ENCODE measurements at places on chromosomes 5 and 9.
A peak's percentile ranks its signal among the peaks of the same experiment; 100 is the strongest.

DNA sequence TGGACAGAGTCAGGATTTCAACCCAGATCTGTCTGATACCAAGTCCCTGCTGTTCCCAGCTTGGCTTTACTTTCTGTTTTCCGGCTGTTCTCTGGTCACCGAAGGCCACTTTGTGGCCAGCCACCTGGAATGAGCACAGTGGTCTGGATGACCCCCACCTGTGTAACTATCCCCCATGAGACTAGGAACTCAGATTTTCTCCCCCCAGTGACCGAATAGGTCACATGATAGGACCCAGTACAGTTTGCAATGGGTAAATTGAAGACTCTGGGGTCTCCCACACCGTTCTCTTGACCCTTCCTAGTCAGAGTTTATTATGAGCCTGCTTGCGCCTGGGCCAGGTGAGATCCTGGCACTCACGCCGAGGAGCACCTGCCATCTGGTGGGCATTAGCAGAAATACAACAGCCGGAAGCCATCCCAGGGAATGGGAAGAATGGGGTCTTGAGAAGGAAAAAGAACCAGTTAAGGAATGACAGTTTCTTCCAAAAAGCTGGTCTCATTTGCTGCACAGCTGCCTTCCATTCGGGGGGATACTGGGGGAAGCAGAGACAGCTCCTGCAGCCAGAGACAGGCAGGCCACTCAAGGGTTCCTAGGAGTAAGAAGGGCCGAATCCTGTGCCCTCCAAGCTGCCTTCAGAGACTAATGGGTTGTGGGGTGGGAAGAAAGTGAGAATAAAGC, 7.1 kb downstream of the PHYHD1 start:
- peak; percentile 79 for DNase-seq

DNA sequence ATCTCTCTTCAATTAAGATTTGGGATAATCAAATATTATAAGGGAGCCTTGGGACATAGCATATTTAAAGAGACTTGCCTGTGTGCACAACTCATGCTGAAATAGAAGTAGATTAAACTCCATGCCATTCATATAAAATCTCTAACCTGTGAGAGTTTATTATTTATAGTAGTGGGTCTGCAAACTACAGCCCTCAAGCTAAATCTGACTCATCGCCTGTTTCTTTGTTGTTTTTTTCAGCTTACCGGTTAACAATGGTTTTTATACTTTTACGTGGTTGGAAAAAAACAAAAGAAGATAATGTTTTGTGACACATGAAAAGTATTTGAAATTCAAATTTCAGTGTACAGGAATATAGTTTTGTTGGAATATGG, 61.9 kb upstream of the GHR start:
- no peak for DNase-seq

DNA sequence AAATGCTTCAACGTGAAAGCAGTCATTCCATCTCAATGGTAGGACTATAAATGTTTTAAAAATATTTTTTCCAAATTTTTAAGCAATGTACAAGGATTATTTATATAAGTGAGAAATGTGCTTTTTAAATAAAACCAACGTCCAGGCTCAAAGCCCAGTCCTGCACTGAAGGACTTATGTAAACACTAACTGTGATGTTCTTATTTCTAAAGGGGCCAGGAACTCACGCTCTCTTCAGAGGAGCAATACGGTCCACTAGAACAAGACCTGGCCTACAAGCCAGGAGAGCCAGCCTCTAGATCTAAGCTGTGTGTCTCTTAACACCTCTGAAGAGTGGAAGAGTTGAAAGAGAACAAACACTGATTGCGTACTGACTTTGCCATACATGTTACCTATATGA, 12.1 kb downstream of the TTLL11 start:
- no peak for DNase-seq

- DNase-seq: no peak
These were observed 35.3 kb downstream of the SNX24 start for GRCh38 chr5:122880749-122881148.

DNA sequence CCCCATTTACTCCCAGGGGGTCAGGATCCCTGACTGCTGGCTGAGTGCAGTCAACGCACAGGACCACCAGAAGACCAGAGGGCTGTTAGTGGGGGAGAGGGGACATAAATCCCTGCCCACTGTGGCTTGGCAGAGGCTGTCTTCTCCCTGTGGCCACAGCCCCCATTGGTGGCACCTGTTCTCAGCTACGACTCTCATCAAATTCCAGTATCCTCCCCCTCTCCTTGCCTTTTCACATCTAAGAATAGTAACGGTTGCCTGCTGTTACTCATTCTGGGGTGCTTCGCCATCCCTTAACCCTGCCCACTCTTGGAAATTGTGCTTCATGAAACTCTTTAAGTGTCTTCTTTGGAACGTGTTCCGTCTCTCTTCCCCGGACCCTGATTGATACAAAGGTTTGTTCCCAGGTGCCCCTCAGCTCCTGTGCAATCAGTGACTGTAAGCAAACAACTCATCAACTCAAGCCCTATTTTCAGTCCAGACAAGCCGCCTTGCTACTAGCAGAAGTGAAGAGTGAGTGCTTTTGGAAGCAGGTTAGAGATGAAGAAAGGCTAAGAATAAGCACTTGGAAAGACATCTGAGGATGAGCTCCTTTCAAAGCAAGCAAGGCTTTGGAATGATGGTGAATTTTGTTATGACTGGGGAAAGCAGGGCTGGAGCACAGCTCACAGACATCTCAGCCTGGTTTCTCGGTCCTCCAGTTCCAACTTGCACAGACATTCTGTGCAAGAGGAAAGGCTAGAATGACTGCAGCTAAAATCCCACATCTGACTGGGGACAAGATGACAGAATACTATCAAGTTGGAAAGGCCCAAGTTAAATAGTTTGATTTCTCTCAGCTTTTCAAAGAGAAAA, 22.9 kb upstream of the DENND1A start:
- DNase-seq: no peak

DNA sequence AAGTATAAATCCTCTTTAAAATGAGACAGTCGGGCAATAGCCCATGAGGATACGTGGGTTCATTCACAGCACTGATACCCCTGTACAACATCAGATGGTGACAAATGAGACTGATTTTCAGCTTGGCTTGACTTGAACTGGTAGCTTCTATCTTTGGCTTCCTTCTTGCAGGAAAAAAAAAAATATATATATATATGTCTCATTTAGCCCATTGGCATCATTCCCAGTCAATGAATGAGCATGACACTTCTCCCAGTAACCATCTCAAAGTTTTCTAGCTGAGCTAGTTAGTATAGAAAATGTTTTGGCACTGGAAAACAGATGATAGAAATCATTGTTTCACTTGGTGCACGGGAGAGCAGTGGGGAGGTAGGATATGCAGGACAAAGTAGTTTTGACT, 222.5 kb upstream of the TAS2R1 start:
- DNase-seq: no peak

GRCh38 chr5:62477801-62478200, 65.2 kb downstream of the IPO11 start:
- no peak for DNase-seq

DNA sequence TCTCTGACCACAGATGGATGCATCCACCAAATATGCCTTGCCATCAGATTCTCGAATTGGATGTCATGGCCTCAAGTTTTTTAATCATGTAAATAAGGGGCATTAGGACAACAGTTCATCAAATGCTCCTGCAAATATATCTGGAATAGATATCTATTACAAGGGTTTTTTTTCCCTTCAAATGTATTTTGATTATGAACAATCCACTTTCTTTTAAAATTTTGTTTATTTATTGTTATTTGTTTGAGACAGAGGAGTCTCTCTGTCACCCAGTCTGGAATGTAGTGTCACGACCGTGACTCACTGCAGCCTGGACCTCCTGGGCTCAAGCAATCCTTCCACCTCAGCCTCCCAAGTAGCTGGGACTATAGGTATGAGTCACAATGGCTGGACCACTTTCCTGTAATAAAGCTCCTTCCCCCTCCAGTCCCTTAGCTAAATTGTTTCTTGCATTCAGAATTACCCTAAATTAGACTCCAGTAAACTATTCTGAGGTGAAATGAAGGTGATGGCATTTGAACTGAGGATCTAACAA, 1412.1 kb downstream of the EFNA5 start:
- no peak for DNase-seq

- no peak for DNase-seq
These were observed 52.8 kb downstream of the SAXO1 start for GRCh38 chr9:18980189-18980588.

DNA sequence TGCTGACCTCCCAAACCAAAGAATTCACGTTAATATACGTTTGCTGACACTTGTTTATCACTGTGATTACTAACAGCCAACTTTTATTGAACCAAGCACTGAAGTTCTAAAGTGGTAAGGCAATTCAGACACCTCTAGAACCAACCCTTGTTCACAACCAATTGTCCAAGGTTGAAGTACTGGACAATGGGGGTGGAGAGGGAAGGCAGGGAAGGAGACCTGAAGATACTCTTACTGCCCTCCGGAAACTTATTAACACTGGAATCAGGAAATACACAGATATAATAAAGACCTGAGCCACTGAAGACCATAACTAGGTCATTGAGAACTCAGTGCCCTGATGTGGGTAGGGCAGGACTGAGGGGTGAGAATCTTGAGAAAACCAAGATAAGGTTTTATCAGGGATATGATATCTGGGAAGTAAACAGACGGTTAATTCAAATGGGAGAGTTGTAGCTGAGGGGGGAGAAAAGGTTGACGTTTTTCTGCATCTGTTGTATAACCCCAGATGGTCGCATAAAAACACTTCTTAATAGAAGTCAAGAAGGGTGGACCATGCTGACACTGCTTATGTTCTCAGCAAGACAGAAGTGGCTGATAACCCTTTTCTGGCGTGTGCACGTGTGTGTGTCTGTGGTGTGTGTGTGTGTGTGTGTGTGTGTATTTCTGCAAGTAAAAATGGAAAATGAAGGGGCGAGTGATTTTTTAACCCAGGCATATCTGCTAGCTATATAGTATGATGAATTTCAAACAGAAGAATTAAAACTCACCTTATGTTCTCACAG, 125.9 kb downstream of the LHFPL2 start:
- DNase-seq: no peak

GRCh38 chr9:88322906-88323566, 65.2 kb upstream of the SPIN1 start:
- no peak for DNase-seq

DNA sequence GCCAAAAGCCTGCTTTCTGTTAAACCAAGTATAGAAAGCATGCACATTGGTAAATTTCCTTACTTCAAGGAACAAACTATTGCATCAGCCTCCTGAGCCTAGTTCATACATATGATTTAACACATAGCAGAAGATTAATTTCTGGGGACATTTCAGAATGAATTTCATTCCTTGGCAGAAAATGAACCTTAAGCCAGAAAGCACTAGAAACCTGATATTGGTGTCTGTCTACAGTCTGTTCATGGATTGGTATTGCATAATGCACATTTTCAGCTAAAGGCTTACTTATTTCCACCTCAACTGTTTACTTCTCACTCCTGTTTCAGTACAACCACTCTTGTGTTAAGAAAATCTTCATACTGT, 1471.8 kb upstream of the NUDT12 start:
- DNase-seq: no peak

GRCh38 chr9:132824951-132825350, 53.1 kb downstream of the AK8 start:
- DNase-seq: no peak

DNA sequence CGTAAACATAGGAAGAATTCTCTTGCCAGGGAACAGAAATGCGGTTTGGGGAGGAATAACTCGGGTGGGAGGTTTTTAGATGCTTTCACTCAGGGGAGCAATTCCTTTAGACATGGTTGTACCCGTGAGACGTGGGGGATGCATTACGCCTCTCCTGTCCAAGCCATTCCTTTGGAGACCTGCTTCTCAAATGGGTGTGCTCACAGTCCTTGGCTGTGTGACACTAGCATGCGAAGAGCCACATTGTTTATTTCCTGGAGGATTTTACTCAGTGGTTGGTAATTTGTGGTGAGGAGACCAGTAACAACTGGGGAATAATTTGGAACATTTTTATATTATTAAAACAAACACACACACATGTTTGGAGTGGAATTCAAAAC, 18.5 kb downstream of the COL15A1 start:
- no peak for DNase-seq

GRCh38 chr5:56513141-56513540, 280.0 kb upstream of the ANKRD55 start:
- no peak for DNase-seq

DNA sequence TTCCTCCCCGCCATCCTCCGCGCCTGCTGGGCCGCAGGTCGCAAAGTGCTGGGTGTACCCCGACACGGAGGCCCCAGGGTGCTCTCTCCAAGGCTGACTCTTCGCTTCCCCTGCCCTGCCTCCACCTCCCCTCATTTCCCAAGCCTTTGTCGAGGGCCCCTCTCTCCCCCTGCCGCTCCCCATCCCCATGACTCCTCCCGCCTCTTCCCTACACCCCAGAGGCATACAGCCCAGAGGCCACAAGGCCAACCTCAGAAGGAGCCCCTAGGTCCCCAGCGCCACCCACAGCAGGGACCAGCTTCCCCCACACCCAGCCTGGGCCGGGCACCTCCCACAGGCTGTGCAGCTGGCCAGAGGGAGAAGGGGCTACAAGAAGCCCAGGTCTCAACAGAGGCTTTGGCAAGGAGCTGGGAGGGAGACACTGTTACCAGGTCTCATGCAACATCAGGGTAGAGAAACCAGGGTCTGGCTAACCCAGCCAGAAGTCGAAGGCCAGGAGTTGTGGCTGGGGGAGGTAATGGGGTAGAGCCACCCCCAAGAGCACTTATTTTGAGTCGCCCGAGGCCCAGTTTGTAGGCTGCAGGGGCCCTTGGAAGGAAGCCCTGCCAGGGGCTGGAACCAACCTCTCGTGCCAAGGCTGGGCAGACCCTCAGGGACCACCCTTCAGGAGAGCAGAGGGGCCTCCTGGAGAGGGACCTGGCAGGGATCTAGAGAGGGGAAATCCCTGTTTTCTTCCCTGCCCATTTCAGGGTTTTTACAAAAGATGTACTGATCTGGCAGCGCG, 24.5 kb upstream of the SARDH start:
- DNase-seq: no peak

DNA sequence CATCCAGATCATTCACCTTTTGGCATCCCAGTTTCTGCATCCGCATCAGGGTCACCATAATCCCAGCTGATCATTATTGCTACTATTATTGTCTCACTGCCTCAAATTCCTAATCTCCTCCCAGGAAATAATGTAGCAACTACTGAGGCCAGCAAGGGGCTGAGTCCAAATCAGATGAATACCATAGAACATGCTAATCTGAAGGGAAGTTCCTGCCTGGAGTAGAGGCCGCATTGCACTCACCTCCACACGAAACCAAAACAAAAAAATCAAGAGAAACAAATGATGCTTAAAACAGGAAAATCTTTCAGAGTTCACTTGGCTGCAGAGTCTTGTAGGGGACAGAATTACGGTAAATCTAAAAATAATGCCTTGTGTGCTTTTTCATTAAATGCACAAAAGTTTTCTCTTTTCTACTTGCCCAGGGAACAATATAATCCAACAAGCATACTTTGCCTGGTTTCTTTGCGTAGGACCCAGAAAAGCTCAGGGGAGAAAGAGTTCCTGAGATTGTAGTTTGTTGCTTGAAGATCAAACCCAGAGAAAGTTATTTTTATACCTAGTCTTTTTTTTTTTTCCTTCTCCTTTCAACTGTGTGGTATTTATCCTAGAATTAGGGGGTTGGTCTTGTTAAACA, 87.7 kb upstream of the KLF4 start:
- DNase-seq: no peak

Measured in NCI-H82 (cell line).